Uterus (tissue), 4 donors: ENCODE measurements at places on chromosomes 7 and 10. TPM values are rescaled to one million over a fixed set of nuclear protein-coding genes. Genes with fewer than 3 reads are reported as not detected.

NUTM2B gene
- 1.3 TPM for total RNA-seq

DNA sequence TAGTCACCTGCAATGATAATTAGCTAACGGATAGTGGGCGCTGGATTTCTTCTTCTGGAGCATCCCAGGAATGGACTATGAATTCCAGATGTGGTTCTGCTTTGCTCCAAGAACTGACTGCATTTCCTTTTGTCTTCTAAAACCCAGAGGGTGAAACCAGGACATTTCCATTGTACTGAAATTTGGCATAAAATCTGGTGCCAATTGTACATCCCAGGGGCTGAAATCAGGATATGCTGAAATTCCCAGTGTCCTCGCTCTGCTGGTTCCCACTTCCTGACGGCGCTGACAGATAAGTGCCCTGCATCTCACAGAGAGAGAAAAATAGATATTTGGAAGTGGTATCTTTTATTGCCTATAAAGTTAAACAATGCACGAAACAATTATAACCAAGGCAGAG, 31.9 kb downstream of the RBM20 start:
- H3K27me3 ChIP-seq: no peaks in the 10 kb centered on the region
- no peak overlapping the region for H3K27ac ChIP-seq
- H3K4me3 ChIP-seq: no peak overlapping the region
- no peaks in the 10 kb centered on the region for H3K36me3 ChIP-seq

GRCh38 chr10:19491166-19491565, 325.1 kb upstream of the PLXDC2 start:
- no peaks in the 10 kb centered on the region for H3K4me1 ChIP-seq
- H3K36me3 ChIP-seq: no peaks in the 10 kb centered on the region
- no peak overlapping the region for H3K27ac ChIP-seq
- H3K27me3 ChIP-seq: no peaks in the 10 kb centered on the region
- DNase-seq: no peak

SOSTDC1 gene
- not detected for total RNA-seq

GRCh38 chr7:103690242-103690974, 244.4 kb upstream of the SLC26A5 start:
- DNase-seq: no peak
- no peaks in the 10 kb centered on the region for H3K4me1 ChIP-seq
- no peaks in the 10 kb centered on the region for H3K36me3 ChIP-seq
- H3K4me3 ChIP-seq: no peak overlapping the region
- H3K27ac ChIP-seq: no peak overlapping the region

GRCh38 chr10:13502380-13502779, 26.4 kb downstream of the BEND7 start:
- H3K27ac ChIP-seq: no peak overlapping the region
- no peaks in the 10 kb centered on the region for H3K27me3 ChIP-seq
- DNase-seq: no peak
- no peaks in the 10 kb centered on the region for H3K36me3 ChIP-seq
- no peak overlapping the region for H3K4me3 ChIP-seq

DNA sequence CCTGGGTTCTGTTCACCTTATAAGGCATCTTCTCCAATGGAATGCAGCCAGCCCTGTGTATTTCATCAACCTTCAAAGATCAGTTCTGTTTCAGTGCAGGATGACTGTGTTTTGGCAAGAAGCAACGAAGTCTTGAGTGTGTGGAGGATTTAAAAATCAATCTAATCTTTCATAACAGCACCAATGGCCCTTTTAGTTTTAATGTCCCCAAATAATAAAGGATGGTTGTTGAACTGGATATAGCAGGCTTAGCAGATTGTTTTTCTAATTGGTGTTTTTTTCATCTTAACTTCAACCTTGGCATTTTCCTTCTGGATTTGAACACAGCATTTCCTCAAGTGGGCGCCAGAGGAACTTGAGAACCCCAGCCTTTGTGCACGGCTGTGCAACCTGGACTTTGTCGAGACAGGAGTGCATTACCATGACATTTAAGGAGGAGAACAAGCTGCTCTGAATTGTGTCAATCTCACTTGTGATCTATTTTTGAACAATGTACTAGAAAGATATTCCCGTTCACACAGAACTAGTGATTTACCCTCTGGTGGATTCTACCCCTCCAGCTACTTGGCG, 313.3 kb upstream of the AKR1E2 start:
- H3K27me3 ChIP-seq: no peaks in the 10 kb centered on the region
- H3K36me3 ChIP-seq: no peaks in the 10 kb centered on the region
- H3K4me1 ChIP-seq: no peaks in the 10 kb centered on the region
- H3K27ac ChIP-seq: peak overlapping the region; percentile 54
- DNase-seq: no peak

GRCh38 chr7:2698581-2699288, 10.7 kb downstream of the AMZ1 start:
- no peak for DNase-seq
- no peak overlapping the region for H3K27ac ChIP-seq
- H3K4me3 ChIP-seq: no peak overlapping the region
- no peaks in the 10 kb centered on the region for H3K4me1 ChIP-seq

DNA sequence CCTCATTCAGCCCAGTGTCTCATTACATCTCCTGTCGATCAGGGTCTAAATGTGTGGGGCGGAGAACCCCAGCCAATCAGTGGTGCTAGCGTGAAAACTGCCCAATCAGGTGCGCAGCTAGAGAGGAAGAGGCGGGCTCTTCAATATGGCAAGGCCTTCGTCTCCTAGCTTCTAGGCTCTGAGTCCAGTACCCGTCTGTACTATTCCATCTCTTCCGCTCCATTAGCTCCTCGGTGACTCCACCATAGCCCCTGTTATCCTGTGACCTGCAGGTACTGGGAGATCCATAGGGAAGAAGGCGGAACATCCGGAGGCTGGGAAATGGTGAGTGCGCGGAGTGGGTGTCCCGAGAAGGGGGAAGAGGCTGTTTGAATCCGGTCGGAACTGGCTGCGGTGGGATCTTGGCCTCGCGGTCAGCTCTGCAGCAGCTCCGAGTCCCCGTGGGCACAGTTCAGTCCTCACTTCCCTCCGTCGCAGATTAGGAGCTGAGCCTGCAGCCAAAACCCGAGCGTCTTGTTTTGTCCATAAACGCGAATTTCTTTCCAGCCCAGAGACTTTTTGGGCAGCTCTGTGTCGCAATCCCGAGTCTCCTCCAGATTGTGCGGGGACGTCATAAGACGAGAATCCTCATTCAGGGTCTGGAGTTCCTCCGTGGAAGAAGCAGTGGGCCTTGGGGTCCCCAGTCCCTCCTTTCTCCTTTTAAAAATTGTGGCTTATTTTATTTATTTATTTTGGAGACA, at the start of gene ZNF727:
Gene ZNF727, plus strand, starts transcription at position 134 of the 740 bp plus-strand sequence. Its CDS starts 188 bp downstream, at position 322.
- no peaks in the 10 kb centered on the region for H3K4me1 ChIP-seq
- peak within 1 kb of the TSS; percentile 28 for H3K27ac ChIP-seq
- no peaks in the 10 kb centered on the region for H3K36me3 ChIP-seq
- H3K4me3 ChIP-seq: peak within 1 kb of the TSS; percentile 44

DNA sequence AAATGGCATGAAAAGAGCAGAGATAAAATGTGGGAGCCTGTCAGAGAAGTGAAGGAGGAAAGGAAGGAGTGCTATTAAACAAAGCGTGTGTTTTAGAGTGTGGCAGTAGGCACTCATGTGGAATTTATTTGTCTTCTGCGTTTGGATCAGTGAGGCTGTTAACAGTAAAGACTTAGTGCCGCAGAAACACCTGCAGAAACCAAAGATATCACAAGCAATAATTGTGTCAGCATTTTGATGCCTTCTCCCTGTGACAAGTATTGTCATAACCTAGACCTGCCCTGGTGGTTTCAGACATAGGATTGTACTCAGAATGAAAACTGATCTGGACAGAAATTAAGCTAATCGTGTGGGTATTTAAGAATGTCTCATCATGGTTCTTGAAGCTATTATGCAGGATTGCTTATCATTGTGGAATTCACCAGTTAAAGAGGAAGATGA, 191.0 kb downstream of the CAMK1D start:
- no peak overlapping the region for H3K4me3 ChIP-seq
- no peak for DNase-seq
- H3K36me3 ChIP-seq: no peaks in the 10 kb centered on the region
- no peaks in the 10 kb centered on the region for H3K27me3 ChIP-seq

DNA sequence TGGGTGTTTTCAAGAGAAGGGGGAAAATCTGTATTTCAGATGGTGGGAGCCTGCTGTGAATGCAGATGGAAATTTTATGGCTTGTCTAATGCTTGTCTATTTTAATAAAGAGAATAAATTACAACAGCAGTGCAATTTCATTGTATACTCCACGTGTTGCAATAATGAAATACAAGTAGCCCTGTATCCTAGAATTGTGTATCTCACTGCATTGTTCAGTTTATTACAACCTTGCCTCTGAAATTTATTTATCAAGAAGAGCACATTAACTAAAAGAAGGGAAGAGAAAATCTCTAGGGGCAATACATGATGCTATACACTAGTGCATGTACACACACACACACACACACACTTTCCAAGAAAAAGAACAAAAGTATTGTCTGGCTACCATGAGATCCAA, 21.8 kb downstream of the ANK3 start:
- DNase-seq: no peak
- no peaks in the 10 kb centered on the region for H3K27me3 ChIP-seq
- no peaks in the 10 kb centered on the region for H3K4me1 ChIP-seq
- no peak overlapping the region for H3K27ac ChIP-seq
- H3K36me3 ChIP-seq: no peaks in the 10 kb centered on the region

DNA sequence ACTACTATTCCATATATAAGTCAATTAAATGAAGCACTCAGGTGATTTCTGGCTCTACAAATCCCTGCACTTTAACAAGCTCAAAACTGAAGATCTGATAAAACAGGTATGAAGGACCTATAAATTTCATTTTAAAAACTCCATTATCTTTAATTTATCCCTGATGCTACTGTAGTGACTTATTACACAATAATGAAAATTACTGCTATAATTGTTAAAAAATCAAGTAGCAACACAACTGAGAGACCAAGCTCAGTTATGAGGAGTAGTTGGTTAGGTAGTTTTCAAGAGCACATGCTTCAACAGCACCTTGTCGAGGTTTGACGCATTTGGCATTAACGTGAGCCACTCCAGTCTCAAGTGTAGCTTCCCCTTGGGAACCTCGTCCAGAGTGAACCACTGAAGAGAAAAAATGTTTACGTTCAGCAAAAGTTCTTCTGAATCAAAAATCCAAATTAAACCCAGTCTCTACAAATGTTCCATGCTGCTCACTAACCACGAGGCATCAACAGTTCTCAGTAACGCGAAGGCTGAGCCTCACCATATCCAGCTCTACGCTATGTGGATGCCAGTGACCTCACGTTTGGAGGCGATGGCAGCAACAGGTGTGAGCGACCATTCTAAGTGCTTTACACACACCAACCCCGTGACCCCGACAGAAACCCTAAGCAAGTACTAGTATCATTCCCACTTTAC, 55.3 kb upstream of the NCAPG2 start:
- no peaks in the 10 kb centered on the region for H3K36me3 ChIP-seq
- H3K27ac ChIP-seq: no peak overlapping the region
- no peak for DNase-seq
- H3K4me3 ChIP-seq: no peak overlapping the region
- no peaks in the 10 kb centered on the region for H3K27me3 ChIP-seq
- no peaks in the 10 kb centered on the region for H3K4me1 ChIP-seq

DNA sequence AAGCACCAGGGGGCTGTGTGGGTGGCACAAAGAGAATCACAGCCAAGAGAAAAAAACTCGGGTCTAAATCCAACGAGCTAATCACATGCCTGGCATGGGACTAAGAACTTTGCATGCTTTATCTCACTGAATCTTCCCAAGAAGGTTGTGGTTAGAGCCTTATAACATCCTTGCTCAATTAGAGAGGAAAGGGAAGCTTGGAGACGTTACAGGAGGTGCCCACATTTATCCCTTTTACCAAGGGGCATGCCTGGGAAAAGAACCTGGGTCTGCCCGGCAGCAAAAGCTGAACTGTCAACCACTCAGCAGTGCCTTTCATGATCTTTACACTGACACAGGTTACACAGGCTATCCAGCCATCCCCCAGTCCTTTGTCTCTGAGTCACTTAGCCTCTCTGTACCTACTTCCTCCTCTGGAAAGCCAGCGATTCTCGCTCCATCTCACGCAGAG, 190.1 kb downstream of the PRPF18 start:
- H3K27me3 ChIP-seq: no peaks in the 10 kb centered on the region
- H3K27ac ChIP-seq: no peak overlapping the region
- no peak overlapping the region for H3K4me3 ChIP-seq
- H3K4me1 ChIP-seq: no peaks in the 10 kb centered on the region
- DNase-seq: no peak
- H3K36me3 ChIP-seq: no peaks in the 10 kb centered on the region

SLC26A5 gene
- total RNA-seq: not detected
